ENCODE measurements at places on chromosomes 13 and 19. TPM values are rescaled to one million over a fixed set of nuclear protein-coding genes. Genes with fewer than 3 reads are reported as not detected.

The COMP gene
- not detected for total RNA-seq

The ZNF723 gene
- total RNA-seq, result not detected

The LRG1 gene
- total RNA-seq, result 1.3 TPM

The CCDC169 gene
- not detected for total RNA-seq

The ETV2 gene
- total RNA-seq, result 1.5 TPM

Data from HCT116 (cell line).